ENCODE measurements at places on chromosomes 3 and 15.

- no peak overlapping the region for H3K4me3 ChIP-seq
- no peaks in the 10 kb centered on the region for H3K27me3 ChIP-seq
- H3K4me1 ChIP-seq = peaks cover 34% of the 10 kb centered on the region
Observed at GRCh38 chr3:52062505-52062904, 6.1 kb upstream of the DUSP7 start.

GRCh38 chr15:26967719-26968269 lies 3.2 kb upstream of the GABRG3 start:
- peak overlapping the region; percentile 56 for H3K4me3 ChIP-seq
- H3K36me3 ChIP-seq = no peaks in the 10 kb centered on the region
- peaks cover 40% of the 10 kb centered on the region for H3K27me3 ChIP-seq
- peak overlapping the region; percentile 67 for H3K27ac ChIP-seq

DNA sequence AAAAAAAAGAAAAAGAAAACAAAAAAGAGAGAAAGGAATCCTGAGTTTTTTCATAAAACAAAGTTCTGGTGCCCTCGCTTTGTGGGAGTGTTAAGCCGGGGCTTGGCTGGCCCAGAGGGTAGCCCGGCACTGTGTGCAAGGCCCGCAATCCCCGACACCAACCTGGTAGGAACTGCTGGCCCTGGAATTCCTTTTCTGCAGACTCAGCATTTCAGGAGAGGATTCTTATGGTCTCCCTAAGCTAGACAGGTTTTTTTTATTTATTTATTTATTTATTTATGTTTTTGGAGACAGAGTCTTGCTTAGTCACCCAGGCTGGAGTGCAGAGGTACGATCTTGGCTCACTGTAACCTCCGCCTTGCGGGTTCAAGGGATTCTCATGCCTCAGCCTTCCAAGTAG lies 238.8 kb downstream of the PDCD6IP start:
- H3K27ac ChIP-seq = no peak overlapping the region
- H3K4me3 ChIP-seq = no peak overlapping the region
- no peaks in the 10 kb centered on the region for H3K27me3 ChIP-seq
- no peaks in the 10 kb centered on the region for H3K36me3 ChIP-seq
- no peak for DNase-seq

GRCh38 chr3:150412561-150413231 lies 4.6 kb downstream of the TSC22D2 start:
- H3K36me3 ChIP-seq = no peaks in the 10 kb centered on the region
- H3K4me3 ChIP-seq = peak overlapping the region; percentile 89
- H3K4me1 ChIP-seq = peaks cover 73% of the 10 kb centered on the region

DNA sequence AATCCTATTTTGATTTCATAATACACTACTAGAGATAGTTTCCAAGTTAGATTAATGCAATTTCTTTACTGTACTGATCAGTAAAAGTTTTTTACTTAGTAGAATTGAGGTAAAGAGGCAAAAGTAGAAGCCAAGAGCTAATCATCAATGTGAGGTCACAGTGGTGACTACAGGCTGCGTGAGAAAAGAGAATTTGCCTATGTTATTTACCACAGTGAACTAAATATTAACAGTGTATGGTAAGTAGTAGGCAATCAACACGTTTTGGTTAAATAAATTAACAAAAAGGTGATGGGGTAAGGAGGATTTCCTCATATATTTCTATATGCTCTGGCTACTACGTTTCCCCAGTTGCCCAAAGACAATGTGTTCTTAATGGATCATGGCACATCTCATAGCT lies 202.2 kb upstream of the CMC1 start:
- no peak overlapping the region for H3K4me3 ChIP-seq
- no peak for DNase-seq
- H3K4me1 ChIP-seq = no peaks in the 10 kb centered on the region
- no peak overlapping the region for H3K27ac ChIP-seq
- no peaks in the 10 kb centered on the region for H3K27me3 ChIP-seq

- H3K4me1 ChIP-seq = peaks cover 10% of the 10 kb centered on the region
- no peaks in the 10 kb centered on the region for H3K36me3 ChIP-seq
- peaks cover 8% of the 10 kb centered on the region for H3K27me3 ChIP-seq
- DNase-seq = no peak
- no peak overlapping the region for H3K27ac ChIP-seq
Observed at GRCh38 chr3:150922611-150923010, 17.4 kb upstream of the MINDY4B start.

DNA sequence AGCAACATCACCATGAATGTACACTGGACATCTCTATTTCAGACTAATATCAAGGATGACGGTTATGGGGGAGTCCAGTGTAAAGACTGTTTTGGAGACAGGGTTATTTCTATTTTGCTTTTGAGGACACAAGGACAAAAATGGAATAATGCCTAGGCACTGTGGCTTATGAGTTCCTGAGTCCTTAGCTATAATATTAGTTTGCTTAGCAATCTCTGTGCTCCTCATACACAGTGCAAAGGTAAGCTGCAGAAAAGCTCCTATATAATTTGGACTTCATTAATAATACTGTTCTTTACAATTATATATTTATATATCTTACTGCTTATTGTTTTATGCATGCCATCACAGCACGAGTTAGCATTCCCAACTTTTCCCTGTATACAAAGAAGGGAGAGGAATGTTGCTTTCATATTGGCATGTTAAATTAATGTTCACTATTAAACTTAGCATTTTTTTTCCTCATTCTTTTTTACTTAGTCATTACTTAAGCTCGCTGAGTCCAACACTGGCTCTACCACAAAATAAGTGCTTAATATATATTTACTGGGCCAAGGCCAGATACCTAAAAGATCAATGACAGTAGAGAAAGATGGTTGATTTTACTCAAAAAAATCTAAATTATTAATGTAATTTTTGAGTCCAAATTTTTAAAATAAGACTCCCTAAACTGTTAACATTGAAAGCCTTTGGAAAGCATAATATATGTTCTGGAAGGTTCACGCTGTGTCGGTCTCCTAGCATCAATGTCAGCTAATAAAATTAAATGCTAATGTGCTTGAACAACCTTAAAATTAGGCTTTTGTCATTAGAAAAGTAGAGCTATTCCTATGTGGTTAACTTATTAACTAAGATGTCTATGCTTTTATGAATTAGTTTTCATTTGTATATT lies 13.8 kb downstream of the THBS1 start:
- no peaks in the 10 kb centered on the region for H3K4me1 ChIP-seq
- H3K27ac ChIP-seq = peak overlapping the region; percentile 4
- peaks cover 61% of the 10 kb centered on the region for H3K36me3 ChIP-seq
- no peaks in the 10 kb centered on the region for H3K27me3 ChIP-seq
- peak overlapping the region; percentile 3 for H3K4me3 ChIP-seq
- no peak for DNase-seq

- no peaks in the 10 kb centered on the region for H3K36me3 ChIP-seq
- H3K27ac ChIP-seq = no peak overlapping the region
- no peak overlapping the region for H3K4me3 ChIP-seq
- H3K27me3 ChIP-seq = no peaks in the 10 kb centered on the region
Observed at GRCh38 chr3:123340336-123340735, 108.6 kb downstream of the ADCY5 start.
